ENCODE measurements at places on chromosomes 1 and 21. TPM values are rescaled to one million over a fixed set of nuclear protein-coding genes. Genes with fewer than 3 reads are reported as not detected.

GRCh38 chr1:228101994-228102790 lies 933 bp downstream of the C1orf35 start:
- no peak for DNase-seq

Gene ZNF593OS
- total RNA-seq = not detected

DNA sequence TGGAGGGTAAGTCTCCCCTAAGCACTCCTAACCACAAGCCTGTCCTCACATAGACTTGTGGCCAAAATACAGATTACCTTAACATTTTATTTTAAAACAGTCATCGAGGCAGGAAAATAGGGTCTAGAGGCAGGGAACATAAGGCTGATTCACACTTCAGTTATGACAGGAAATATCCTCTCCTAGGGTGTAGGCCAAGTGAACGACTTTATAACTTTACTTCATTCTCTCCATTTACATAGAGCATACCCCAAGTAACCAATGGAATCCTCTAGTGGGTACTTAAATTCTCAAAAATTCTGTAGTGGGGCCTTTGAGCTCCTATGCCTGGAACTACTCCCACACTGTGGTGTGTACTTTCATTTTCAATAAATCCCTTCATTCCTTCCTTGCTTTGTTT lies 113.0 kb downstream of the WDR3 start:
- DNase-seq = no peak

DNA sequence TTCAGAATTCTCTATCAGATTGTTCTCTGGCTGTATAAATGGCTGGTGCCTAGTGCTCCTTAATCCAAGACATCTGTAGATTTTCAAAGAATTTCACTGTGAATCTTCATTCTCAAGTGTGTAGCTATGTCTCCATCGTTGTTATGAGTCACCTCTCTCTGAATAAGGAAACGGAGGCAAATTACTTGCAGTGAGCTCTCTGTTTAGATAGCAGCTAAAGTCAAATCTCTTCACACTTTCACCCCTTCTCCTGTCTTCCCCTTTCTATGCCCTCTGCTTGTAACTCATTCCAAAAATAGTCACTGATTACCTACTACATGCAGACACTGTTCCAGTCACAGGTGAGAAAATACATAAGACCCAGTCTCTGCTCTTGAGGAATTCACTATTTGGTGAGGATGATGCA lies 39.7 kb downstream of the CHML start:
- DNase-seq = no peak

DNA sequence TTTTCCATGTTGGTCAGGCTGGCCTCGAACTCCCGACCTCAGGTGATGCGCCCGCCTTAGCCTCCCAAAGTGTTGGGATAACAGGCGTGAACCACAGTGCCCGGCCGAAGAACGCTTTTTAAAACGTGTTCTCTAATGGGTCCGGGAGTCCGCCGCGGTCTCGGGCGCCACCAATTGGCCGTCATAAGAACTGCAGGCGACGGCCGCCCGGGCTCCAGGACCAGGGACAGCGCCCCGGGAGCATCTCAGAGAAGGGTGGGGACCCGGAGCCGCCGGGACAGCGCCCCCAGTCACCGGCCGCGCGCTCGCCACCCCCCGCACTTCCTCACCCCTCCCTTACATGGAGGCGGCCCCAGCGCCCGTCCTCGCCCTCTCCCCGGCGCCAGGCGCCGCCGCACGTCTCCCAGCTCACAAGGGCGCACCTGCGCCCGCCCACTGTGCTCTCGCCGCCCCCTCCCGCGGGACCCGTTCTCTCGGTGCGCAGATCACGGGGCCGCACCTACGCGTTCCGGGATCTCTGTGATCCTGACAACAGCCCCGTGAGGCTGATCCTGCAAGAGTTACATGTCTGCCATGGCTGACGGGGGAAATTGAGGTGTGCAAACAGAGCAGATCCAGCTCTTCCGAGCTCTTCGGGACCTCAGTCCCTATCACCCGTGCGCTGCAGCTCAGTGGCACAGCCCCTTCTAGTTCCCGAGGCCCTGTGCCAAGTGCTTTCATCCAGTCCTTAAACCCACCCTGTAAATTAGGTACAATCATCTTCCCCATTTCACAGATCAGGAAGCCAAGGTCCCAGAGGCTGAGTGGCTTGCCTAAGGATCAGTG lies 9.8 kb downstream of the RAP1GAP start:
- DNase-seq = no peak

Gene GPR89B
- 9.2 TPM for total RNA-seq

Gene SYTL1
- total RNA-seq = 0.82 TPM

Gene NUDT4B
- 1.6 TPM for total RNA-seq

GRCh38 chr1:178417858-178418257 lies 78.9 kb downstream of the CLEC20A start:
- no peak for DNase-seq

Gene TFF2
- not detected for total RNA-seq

- DNase-seq = no peak
Measured at GRCh38 chr1:47351305-47351704, 17.7 kb downstream of the CMPK1 start.

DNA sequence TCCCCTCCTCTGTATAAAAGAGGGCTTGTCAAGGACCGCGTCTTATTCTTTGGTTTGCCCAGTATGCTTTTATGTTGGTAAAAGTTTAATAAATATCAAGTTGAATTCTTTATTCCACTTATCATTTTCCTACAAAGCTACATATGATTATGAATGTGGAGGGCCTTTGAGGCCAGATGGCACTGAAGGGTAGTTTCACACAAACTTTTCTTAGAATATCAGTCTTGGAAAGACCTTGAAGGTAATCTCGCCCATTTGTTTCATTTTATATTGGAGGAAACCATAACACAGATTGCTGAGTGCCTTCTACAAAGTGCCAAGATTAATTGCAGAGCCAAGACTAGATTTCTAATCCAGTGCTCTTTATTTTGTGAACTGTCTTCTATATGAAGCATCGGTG lies 5.8 kb upstream of the FUBP1 start:
- no peak for DNase-seq

GRCh38 chr1:111653709-111654108 lies 34.1 kb downstream of the RAP1A start:
- no peak for DNase-seq

DNA sequence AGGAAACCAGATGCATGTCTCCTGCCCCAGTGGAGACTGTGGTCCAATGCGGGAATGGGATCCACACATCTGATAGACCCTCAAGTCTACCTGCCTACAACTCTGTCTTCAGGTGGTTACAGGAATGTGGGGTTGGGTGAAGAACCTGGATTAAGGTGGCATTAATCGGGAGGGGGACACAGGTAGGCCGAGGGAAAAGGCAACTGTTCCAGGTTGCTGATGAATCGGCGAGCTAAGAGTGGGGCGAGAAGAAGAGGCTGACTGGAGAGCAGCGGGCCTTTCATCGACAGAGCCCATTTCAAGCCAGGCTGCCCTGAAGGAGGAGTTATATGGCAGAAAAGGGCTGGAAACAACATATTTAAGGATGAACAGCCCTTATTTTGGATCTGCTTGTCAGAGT lies 836 bp downstream of the CD2 start:
- DNase-seq = no peak

DNA sequence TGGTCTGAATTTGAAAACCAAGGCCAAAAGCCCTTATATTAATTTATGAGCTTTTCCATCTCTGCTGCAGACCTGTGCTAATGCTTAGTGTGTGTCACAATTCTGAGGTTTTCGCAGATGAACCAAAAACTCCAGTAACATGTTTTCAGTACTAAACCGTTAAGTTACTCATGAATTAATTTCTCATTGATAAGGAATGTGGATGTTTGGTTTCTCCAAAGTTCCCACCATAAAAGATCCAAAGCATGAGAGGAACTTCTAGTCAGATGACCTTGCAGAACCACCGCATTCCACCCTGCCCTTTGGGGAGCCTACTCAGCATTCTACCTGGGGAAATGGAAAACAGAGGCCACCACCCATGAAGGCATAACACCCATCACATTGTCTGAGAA lies 7.5 kb upstream of the LEPR start:
- DNase-seq = no peak
